Muscle of arm (tissue), 14 donors: ENCODE measurements at places on chromosomes 3 and 15.
A peak's percentile ranks its signal among the peaks of the same experiment; 100 is the strongest.

DNA sequence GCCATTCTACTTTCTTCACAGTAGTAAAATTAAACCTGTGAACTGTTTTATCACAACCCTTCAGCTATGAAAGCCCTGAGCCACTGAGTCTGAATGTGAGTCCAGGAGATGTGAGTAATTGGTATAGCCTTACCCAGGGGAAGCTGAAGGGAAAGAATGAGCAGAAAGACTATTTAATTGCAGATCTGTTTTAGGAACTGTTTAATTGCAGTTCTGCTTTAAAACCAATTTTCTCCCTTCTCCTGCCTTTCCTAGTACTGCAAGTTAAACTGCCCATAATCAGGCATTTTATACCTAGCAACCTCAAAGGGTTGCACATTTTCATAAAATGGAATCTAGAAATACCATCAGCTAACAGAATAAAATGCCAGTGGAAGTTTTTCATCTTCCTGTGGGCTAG, 476.7 kb downstream of the OCA2 start:
- no peak for DNase-seq

GRCh38 chr15:31292391-31293015, 34.1 kb upstream of the KLF13 start:
- DNase-seq = no peak

- no peak for DNase-seq
These were observed at the start of gene GREM1 for GRCh38 chr15:32717426-32718226. TSS of gene GREM1 (plus strand) at chr15:32718004. CDS start at chr15:32730691, 12,687 bp downstream.

DNA sequence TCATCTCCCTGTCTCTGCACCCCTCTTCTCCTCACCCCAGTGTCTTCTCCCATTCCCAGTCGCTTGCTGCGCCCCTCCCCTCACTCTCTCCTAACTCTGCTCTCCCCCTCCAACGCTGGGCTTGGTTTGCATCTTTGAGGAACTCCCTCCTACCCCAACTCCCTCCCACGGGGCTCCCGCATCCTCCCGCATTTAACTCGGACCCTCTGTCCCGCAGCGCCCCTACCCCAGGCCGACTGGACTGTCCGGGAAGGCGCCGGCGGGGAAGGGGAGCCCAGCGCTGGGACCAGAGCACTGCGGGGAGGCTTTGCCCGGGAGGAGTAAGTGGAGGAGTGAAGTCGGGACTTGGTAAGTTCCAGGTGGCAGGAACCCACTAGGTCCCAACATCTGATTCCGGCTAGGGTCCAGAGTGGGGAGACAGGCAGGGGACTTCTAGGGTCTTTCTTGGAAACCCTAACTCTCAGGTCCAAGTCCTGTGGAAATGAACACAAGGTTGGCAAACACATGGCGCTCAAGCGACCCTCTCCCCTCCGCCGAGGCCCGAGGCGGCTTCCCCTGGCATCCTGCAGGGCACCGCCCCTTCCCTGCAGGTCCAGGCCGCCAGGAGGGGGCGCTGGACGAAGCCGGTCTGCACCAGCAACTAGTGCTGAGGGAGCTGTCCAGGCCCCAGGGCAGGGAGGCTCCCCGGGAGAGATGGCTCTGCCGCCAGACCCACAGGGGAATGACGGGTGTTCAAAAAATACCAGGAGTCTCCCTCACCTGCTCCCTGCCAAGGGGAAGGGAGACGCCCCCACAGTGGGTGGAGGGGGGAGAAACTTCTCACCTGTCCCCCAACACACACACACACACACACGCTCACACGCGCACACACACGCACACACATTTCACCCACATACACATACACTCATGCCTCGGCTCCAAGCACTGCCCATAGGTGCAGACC, 53.2 kb downstream of the LHFPL4 start:
- peak; percentile 7 for DNase-seq

- DNase-seq = no peak
These were observed 6.5 kb downstream of the CCDC33 start for GRCh38 chr15:74242441-74243185.

DNA sequence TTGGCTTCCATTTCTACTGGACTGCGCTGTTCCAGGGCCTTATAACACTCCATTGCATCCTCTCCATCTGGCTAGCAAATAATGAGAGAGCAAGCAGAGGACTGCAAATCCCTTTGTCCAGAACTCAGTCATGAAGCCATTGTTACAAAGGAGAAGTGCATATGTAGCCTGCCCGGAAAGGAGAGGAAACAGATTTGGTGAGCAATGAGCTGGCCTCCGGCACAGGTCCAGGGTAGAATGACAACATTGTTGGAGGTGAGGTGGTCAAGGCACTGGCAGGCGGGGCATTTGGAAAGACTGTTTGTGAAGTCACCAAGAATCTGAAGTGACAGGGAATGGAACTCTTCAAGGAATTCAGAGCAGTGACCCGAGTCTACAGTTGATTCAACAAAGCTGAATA, 25.0 kb upstream of the ATP1B3 start:
- DNase-seq = no peak

- peak; percentile 67 for DNase-seq
These were observed 1.1 kb downstream of the HES1 start for GRCh38 chr3:194137008-194137505.

- DNase-seq = no peak
These were observed 144.9 kb downstream of the MEGF11 start for GRCh38 chr15:66108483-66109265.

GRCh38 chr3:56342475-56342874, 125.8 kb downstream of the ERC2 start:
- DNase-seq = no peak

DNA sequence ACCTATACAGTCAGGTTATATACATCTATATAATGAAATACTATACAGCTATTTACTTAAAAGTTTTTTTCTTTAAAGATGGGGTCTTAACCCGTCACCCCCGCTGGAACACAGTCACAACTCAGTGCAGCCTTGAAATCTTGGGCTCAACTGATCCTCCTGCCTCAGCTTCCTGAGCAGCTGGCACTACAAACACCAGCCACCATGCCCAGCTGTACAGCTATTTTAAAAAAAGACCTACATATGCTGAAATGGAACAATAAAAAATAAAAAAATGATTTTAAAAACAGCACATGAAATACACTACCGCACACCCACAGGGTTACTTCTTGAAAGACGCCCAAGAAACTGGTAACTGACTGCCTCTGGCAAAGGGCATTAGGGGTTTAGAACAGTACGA, 3.8 kb downstream of the NCBP2 start:
- DNase-seq = no peak

- DNase-seq = no peak
These were observed 143.7 kb downstream of the NR2F2 start for GRCh38 chr15:96474231-96474664.

DNA sequence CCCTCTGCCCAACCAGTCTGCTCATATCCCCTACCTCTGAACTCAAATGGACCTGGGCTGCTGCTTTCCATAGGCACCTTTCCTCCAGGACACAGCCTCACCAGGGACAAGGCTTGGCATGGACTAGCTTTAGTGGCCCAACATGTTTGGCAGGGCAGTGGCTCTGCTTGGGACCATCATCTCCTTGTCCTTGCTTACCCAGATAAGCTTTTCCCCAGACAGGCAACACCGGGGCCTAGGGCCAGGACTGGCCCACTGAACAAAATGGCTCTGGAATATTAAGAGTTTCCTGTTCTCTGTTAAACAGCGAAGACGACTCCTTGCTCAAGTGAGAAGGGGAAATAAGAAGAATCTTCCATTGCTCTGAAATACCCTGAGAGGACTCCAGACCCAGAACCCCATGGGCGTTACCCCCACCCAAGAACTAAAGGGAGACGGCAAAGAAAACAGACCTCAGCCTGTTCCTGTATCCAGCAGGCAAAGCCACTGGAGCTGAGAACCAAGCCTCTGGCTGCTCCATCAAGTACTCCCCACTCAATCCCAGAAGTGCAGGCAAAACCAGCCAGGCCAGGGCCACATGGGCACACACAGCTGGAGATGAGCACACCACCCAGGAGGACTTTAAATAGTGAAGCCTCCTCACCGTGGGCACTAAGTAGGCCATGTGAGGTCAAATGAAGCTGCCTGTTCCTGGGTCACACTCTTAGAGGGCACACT, 45.5 kb downstream of the CTNNB1 start:
- no peak for DNase-seq

GRCh38 chr15:52098323-52098722, 14.3 kb downstream of the BCL2L10 start:
- no peak for DNase-seq

DNA sequence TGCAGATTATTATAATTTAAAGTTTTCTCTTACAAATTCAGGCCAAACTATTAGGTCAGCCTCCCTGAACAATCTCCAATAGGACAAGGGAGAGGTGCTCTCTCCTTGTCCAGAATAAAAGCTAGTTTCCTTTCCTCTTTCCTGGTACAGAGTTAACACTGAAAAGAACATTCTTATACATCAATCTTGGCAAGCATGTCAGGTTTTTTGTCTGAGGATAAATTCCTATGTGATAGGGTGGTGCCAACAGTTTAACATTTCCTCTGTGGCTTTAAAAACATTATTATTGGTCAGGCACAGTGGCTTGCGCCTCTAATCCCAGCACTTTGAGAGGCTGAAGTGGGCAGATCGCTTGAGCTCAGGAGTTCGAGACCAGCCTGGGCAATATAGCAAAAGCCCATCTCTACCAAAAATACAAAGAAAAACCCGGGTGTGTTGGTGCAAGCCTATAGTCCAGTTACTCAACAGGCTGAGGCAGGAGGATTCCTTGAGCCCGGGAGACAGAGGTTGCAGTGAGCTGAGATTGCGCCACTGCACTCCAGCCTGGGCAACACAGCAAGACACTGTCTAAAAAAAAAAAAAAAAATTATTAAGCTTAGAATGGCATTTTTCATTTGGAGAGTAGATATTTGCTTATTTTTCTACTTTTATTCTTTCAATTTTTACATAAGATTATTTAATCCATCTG, 13.7 kb upstream of the ULK4 start:
- DNase-seq = no peak

DNA sequence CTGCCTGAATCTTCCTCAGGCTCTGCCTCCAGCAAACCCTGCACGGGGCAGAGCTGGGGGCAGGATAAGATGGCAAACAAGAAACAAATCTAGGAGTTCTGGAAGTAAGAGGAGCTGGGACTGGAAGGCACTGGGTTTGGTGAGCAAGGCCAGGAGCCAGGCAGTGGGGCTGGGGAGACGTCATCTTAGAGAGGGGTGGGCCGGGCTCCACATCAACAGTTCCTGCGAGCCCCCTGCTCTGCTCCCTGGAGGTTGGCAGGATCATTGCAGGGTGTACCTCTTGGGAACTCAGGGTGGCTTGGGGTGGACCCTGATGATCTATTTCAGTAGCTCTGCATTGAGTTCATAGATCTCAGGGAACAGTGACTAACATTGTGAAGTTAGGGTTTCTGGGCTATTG, 87.3 kb upstream of the PRR23E start:
- no peak for DNase-seq

GRCh38 chr15:48498828-48499227, 146.7 kb downstream of the FBN1 start:
- DNase-seq = no peak
